ENCODE measurements at places on chromosomes 11 and 22.

- no peak for DNase-seq
These were observed 89.2 kb downstream of the FAT3 start for GRCh38 chr11:92313784-92314183.

DNA sequence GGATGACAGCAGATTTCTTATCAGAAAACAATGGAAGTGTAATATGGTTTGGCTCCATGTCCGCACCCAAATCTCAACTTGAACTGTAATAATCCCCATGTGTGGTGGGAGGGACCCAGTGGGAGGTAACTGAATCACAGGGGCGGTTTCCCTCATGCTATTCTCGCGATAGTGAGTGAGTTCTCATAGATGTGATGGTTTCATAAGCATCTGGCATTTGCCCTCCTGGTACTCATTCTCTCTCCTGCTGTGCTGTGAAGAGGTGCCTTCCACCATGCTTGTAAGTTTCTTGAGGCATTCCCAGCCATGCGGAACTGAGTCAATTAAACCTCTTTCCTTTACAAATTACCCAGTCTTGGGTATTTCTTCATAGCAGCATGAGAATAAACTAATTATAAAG lies 81.0 kb upstream of the SCUBE2 start:
- peak; percentile 79 for DNase-seq

GRCh38 chr11:16986434-16987204 lies 27.6 kb downstream of the PLEKHA7 start:
- peak; percentile 3 for DNase-seq

- no peak for DNase-seq
These were observed 72.7 kb downstream of the FEZ1 start for GRCh38 chr11:125423247-125423849.

DNA sequence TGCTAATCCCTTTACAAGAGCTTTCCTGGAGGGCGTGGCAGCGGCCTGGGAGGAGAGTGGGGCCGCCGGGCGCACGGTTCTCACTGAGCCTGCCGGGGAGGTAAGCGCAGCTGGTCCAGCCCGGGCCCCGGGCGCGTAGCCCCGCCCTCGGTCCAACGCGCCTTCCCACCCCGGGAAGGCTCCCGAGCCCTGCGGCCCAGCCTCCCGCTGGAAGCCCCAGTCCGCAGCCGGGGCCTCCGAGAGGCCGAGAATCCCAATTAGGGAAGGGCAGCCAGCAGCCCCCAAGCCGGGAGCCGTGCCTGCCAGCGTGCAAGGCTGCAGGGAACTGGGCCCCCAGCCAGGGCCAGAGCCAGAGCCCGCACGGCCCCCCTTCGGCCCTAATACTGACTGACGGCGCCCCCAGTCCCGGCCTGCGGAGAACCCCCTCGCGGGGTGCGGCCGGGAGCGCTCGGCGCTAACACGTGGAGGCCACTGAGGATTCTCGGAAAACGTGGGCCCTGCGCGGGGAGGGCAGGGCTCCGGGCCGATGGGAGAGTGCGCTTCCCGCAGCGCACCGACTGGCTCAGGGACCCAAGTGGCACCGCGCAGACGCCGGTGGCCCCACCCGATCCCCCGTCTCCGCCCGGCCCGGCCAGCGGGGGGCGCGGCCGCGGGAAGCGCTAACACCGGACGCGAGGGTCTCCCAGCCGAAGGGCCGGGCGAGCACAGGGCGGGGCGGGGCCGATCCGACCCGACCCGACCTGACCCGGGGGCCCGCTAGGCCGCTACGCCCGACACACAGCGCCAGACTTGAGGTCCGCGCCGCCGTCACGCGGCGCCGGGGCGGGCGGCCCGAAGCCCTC lies 5.7 kb downstream of the ZFTA start:
- DNase-seq, result peak; percentile 80

DNA sequence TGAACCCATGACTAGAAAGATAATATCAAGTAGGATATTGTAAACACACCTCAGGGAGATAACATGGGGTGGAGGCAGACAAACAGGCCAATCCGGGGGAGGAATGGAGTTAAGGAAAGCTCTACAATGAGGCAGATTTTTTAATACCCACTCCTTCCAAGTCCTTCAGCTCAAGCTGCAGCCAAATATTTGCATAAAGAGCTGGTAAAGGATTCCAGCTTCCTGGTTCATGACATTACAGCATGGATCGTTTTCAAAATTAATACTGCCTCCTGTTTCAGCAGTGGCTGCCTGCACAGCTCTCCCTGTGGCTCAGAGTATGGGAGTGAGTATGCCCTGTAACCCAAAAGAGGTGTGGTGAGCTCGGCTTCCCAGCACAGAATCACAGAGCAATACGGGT lies 5.1 kb downstream of the POU2AF3 start:
- DNase-seq, result peak; percentile 31

- DNase-seq, result no peak
These were observed 47.7 kb upstream of the DBX1 start for GRCh38 chr11:20207781-20208621.

- DNase-seq, result no peak
These were observed 68.4 kb upstream of the SORL1 start for GRCh38 chr11:121383716-121384115.

GRCh38 chr22:19498866-19499190 lies 19.1 kb downstream of the CDC45 start:
- no peak for DNase-seq

- DNase-seq, result no peak
These were observed 10.9 kb downstream of the PHLDB1 start for GRCh38 chr11:118618115-118618990.

DNA sequence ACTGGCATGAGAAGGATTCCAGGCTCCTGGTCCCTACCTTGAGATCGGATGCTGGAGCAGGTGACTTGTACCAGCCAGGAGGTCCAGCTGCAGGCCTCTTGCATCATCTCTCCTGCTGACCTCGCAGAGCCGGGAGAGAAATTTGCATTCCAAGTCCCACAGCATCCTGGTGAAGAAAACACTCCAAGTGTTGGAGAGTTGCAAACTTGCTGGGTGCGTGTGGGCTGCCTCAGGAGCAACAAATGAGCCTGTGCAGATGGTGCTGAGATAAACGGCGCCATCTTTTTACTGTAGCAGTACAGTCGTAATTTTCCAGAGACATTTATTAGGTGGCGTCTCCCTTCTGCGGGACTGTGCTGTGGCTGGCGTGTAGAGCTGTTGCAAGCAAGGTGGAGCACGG lies 32.1 kb upstream of the ZBTB16 start:
- DNase-seq, result no peak

GRCh38 chr22:39215426-39216142 lies 29.2 kb downstream of the PDGFB start:
- no peak for DNase-seq

DNA sequence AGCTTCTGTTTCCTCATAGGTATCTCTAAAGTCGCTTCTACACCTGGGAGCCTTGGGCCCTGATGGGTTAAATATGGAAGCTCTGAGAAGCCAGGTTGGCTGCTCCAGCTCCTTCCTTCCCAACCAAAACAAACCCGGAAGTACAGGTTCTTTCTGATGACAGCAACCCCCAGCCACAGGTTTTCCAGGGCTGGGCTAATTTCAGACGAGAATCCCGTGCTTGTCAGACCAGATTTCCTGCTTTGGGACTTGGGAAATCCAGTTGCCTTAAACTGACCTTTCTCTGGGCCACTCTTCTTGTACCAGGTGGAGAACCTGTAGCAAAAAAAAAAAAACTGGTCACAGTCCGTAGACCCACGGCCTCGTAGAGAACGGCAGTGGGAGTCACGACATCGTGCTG lies 51.9 kb downstream of the RBX1 start:
- no peak for DNase-seq

DNA sequence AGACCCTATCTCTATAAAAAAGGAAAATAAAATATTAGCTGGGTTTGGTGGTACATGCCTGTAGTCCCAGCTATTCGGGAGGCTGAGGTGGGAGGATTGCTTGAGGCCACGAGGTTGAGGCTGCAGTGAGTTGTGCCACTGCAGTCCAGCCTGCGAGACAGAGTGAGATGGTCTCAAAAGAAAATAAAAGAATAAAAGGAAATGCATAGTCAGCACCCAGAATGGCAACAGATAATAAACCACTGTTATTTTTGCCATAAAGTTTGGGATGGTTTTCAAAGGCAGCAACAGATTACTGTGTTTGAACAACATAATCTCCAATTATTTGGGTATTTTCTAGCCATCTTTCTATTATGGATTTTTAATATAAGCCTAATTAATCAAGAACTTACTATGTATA lies 61.9 kb downstream of the ATG16L2 start:
- DNase-seq, result no peak

DNA sequence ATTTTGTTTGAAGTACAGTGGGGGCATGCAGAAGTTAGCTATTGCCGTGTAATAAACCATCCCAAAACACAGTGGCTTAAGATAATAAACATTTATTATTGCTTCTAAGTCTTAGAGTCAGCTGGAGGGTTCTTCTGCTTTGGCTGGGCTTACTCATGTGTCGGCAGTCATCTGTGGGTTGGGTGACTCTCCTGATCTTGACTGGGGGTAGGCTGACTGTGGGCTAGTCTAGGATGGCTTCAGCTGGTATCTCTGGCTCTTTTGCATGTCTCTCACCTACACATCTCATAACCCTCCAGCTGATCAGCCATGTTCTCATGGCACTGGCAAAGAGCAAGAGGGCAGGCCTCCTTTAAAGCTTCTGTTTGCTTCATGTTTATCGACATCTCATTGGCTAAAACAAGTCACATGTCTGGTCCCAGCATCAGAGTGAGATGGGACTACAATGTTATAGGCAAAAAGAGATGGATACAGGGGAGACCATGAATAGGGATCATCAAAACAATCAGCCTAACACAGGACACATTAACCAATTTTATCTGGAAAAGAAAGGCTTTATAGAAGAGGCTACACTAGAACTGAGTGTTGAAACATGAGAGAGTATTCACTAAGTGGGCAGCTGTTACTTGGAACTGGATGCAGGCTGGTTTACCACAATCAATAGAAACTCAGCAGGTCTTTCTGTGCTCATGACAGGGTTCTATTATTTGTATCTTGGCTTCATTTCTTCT lies 5.1 kb downstream of the LRRC51 start:
- no peak for DNase-seq

DNA sequence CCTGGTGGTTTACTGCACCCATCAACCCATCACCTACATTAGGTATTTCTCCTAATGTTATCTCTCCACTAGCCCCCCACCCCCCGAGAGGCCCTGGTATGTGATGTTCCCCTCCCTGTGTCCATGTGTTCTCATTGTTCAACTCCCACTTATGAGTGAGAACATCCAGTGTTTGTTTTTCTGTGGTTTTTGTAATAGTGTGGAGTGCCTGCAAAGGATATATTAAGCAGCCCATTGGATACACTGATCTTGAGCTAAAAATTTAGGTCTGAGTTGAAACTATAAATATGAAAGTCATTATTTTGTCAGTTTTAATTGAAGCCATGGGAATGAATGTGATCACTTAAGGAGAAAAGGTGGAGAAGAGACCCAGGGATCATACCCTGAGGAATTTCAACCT lies 23.0 kb downstream of the MRPL48 start:
- DNase-seq, result no peak

GRCh38 chr11:45798793-45799441 lies 6.0 kb upstream of the SLC35C1 start:
- no peak for DNase-seq

Data from A673 (cell line).